ENCODE measurements at places on chromosomes 5 and 9.

- no peak for DNase-seq
Measured at GRCh38 chr5:173473288-173473687, 143.2 kb downstream of the BOD1 start.

DNA sequence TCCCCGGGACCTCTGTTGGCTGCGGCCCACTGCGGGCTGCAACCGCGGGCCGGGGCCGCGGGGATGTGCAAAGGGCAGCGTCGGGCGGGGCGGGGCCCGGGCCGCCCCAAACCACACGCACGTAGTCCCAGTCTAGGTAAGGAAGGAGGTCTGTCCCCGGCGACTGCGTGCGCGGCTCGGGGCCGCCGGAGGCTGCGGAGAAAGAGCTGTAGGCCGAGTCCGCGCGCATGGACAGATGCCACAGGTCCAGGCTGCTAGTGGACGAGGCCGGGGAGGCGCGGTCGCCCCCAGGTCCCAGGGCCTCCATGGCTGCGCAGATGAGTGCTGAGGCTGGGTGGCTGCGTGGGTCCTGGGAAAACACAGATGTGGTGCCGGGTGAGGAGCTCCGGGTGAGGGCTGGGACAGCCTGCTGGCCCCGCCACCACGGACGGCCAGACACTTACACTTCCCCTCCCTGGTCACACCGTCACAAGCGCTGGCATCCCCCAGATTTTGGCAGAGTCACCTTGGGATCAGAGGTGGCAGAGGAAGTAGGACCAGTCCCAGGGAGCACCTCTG lies 4.5 kb downstream of the SHROOM1 start:
- DNase-seq: no peak

GRCh38 chr9:113463418-113464285 lies at the start of gene RGS3:
Gene RGS3 (plus strand): TSS chr9:113463727. CDS start chr9:113463803, 76 bp downstream.
- peak; percentile 72 for DNase-seq

- no peak for DNase-seq
Measured at GRCh38 chr5:86686046-86686445, 68.3 kb downstream of the COX7C start.

- DNase-seq: no peak
Measured at GRCh38 chr5:41527201-41527779, 16.9 kb upstream of the PLCXD3 start.

GRCh38 chr9:110126986-110127864 lies 80.7 kb downstream of the C9orf152 start:
- DNase-seq: peak; percentile 81

DNA sequence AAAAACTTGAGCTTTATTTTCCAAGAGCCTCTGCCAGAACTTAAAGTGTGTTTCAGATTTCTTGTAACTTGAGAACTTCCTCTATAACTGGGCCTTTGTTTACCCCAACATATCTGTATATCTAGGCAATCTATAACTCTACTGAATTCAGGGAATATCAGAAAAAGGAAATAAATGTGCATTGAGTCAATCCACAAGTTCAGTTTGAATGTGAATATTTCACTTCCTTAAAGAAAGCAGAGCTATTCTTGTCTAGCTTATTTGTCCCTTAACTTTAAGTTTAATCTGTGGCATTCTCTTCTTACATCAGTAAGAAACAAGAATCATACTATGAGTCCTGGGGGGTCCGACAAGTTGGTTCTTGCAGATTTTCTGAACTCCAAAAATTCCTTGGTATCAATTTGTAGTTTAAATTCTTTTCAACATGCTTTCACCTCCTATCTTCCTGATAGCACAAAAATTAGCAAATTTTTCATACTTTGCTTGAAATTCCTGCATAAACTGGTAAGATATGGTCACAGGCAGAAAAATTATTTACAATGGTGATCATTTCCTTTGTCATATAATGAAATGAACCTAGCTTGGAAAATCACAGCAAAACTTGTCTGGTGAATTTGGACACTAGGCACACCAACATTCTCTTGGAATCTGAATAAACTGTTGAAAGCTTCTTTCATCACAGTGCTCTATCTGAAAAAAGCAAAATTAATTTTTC lies 19.8 kb upstream of the ITGA1 start:
- DNase-seq: no peak

DNA sequence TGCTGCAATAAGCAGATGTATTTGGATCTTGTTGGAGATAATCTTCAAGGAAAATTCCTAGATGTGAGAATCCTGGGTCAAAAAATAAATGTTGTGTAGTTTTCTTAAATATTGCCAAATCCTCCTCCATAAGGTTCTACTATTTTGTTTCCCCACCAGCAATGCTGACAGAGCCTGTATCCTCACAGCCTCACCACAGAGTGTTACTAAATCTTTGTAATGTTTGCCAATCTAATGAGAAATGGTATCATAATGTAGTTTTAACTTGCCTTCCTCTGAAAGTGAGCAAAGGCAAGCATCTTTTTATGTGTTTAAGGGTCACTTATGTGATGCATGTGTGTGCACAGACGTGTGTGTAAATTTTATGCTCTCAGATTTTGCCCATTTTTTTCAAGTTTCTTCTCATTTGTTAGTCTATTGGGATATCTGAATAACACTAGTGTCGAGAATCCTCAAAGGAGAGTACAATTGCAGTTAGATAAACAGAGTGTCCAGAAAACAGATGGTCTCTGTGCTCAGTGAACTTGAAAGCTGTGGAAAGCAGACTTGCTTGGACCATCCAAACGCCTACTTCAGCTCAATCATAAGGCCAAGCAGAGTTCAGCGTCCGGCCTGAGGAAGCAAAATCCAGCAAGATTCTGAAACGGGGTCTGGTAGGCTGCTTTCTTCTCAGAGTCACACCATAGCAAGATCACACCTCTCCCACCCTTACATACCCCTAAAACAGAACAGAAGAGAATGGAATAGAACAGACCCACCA lies 35.7 kb upstream of the UGT3A1 start:
- no peak for DNase-seq

- no peak for DNase-seq
Measured at GRCh38 chr9:2787065-2787464, 56.8 kb downstream of the PUM3 start.

DNA sequence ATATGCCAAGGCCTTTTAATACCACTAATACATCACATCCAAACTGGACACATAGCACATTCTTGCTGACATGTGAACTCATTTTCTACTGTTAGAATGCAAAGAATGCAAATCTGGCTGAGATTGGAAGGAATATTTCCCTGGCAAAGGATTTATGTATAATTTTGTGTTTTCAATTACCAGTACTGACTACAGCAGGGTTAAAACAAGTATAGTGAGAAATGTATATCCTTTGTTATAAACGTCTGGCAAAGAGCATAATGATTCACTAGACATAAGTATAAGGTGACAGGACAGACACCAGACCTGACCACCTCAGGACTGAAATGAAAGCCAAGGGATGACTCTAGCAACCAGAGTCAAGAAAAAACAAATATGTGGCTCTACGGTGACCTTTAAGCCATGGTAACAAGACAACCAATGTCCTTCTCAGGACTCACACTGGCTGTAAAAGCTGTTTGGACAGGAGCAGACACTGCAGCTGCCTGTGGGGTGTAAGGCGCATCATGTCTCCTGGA lies 95.0 kb downstream of the MRPS27 start:
- DNase-seq: no peak
